Posterior cingulate gyrus (tissue), 11 donors: ENCODE measurements at places on chromosomes 1 and 21.

DNA sequence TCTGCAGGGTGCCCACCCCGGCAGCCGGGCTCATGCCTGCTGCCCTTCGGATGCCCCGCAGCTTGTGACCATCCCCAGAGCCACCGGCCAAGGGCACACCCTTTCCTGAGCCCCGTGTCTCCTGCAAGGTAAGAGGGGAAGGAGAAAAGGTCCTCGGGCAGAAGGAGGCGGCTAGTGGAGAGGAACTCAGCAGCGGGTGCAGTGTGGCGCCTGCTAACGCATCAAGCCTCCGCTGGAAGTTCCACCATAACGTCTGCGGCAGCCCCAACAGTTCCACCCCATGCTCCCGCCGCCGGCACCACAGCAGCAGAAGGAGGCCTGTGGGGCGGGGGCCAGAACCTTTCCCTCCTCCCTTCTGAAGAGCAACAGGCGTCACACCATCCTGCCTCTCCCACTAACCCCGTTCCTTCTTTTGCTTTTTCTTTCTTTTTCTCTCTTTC lies 990 bp downstream of the VWA5B1 start:
- no peak for DNase-seq

GRCh38 chr1:33696311-33696710 lies 167.6 kb upstream of the HMGB4 start:
- DNase-seq: no peak

GRCh38 chr1:169363046-169363730 lies 4.4 kb downstream of the NME7 start:
- no peak for DNase-seq

- no peak for DNase-seq
Measured at GRCh38 chr1:31784356-31785019, 20.3 kb upstream of the ADGRB2 start.

DNA sequence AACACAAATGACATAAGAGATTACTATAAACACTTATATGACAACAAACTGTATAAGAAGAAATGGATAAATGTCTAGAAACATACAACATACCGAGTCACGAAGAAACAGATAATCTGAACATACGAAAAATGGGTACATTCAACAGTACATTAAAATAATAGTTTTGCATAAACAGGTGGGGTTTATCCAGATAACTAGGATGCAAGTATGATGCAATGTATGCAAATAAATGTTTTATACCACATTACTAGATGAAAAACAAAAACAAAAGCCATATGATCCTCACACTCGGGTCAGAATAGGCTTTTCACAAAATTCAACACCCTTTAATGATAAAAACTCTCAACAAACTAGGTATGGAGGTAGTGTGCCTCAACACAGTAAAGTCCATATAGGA lies 1585.7 kb downstream of the BRINP3 start:
- no peak for DNase-seq

GRCh38 chr1:243939167-243939848 lies 89.3 kb upstream of the AKT3 start:
- no peak for DNase-seq

- DNase-seq: no peak
Measured at GRCh38 chr1:172887162-172887561, 163.6 kb downstream of the TNFSF18 start.

GRCh38 chr1:48889082-48889481 lies 112.4 kb upstream of the BEND5 start:
- DNase-seq: no peak

GRCh38 chr1:241310451-241310850 lies 46.6 kb downstream of the RGS7 start:
- DNase-seq: no peak

GRCh38 chr1:118991448-118991847 lies 3.3 kb upstream of the TBX15 start:
- DNase-seq: no peak

DNA sequence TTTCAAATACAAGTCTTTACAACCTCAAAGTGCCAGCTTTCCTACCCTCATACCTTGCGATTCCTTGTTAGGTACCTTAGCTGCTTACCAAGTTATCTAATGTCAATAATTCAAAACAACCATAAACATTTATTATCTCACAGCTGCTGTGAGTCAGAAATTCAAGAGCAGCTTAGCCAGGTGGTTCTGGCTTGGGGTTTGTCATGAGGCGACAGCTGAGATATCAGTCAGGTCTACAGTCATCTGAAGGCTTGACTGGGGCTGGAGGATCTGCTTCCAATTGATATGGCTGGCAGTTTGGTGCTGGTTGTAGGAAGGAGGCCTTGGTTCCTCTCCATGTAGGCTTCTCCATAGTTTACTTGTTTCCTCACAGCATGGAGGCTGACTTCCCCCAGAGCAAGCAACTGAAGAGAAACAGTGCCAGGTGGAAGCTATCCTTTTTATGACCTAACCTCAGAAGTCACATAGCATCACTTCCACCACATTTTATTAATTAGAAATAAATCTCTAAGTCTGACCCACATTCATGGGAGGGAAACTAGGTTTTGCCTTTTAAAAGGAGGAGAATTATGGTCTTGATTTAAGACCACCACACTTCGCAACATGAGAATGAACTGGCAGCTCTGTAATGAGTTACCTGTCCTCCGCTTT lies 103.3 kb upstream of the FGGY start:
- no peak for DNase-seq

DNA sequence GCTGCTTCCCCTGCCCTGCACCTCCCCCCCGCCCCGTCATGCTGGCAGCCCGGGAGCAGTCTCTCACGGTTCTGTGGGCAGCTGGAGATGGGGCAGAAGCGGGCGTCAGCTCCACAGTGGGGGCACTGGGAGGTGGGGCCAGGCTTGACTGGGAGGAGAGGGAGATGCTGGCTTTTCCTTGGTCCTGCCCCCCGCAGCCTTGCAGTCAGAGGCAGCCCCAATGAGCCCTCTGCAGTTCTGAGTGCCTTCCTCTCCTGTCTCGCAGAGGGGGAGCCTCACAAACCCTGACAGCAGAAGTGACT lies 21.7 kb downstream of the ARHGEF10L start:
- no peak for DNase-seq

GRCh38 chr1:169644297-169644696 lies 14.4 kb upstream of the SELP start:
- DNase-seq: no peak

DNA sequence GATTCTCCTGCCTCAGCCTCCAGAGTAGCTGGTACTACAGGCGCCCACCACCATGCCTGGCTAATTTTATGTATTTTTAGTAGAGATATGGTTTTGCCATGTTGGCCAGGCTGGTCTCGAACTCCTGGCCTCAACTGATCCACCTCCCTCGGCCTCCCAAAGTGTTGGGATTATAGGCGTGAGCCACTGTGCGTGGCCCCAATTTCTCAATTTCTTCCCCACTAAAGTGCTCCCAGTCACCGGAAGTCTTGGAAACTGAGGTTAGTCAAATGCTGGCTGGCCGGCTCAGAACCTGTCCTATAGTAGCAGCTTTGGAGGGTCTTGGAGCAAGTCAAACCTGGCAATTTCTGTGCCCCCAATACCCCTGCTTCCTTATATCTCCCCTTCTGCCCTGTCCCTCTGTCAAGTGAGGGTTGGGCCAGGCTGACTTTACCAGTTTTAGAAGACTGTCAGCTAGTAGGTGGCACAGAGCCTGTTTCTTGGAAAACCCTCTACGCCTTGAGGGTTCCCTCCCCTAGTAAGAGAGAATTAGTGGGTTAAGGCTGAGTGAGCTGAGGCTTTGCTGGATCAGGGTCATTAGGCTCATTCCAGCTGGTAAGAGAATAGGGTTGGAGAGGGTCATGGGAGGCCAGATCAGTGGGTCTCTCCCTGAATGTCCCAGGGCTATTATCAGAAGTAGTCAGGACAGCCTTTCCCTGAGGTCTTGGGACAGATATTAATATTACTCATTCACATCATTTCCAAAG lies 8.3 kb upstream of the EPB41 start:
- DNase-seq: no peak

- no peak for DNase-seq
Measured at GRCh38 chr1:27481994-27482620, 7.9 kb downstream of the WASF2 start.

DNA sequence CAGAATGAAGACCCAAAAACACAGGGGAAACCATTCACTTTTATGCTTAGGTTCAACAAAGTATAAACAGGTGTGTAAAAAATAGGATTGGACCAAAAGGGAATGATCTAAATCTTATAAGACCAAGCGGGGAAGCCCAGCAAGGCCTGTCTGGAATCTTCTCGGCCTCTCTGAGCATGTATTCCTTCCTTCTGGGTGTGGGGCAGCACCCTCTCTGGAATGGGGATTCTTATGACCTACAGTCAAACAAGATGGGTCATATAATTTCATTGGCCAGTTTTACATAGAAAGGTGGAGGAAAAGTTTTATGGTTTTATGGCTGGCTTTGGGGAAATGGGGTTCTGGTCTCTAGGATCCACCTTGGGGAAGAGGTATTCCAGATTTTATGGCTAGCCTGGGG lies 11.2 kb downstream of the KCNK1 start:
- DNase-seq: no peak

DNA sequence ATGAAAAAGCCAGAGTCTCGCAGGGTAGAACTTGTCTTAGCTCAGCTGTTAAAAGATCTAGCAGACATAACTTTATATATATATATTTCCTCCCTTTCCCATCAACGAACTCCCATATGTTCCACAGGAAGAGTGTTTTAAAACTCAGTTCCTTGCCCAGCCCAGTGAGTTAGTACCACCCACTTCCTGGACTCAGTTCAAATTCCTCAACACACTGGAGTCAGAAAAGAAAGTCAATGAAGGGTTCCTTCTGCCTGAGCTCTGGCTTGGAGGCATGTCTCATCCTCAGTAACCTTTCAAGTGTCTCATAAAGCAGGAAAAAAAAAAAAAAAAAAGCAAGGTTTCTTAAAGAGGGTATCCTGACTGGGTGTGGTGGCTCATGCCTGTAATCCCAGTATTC lies 15.6 kb downstream of the TPM3 start:
- DNase-seq: no peak

DNA sequence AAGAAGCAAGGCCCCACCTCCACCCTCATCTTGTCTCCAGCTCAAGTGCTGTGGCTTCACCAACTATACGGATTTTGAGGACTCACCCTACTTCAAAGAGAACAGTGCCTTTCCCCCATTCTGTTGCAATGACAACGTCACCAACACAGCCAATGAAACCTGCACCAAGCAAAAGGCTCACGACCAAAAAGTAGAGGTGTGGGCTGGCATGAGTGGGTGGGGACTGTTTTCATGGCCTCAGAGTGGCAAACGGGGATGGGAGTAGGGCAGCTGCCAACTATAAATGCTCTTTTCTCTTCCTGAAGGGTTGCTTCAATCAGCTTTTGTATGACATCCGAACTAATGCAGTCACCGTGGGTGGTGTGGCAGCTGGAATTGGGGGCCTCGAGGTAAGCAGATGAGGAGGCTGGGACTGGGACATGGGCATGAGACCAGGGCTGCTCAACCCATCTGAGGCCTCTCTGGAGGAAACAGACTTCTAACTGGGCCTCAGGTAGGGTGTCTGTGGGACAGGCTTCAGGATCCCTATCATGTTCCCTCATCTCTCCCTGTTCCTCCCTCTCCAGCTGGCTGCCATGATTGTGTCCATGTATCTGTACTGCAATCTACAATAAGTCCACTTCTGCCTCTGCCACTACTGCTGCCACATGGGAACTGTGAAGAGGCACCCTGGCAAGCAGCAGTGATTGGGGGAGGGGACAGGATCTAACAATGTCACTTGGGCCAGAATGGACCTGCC lies 8.8 kb upstream of the P3R3URF start:
- DNase-seq: no peak
